Gastroesophageal sphincter (tissue), 4 donors: ENCODE measurements at places on chromosomes 4 and X. TPM values are rescaled to one million over a fixed set of nuclear protein-coding genes. Genes with fewer than 3 reads are reported as not detected.

ASB12 gene
- not detected for total RNA-seq

GRCh38 chr4:35730414-35730813 lies 513.9 kb downstream of the ARAP2 start:
- ATAC-seq, result no peak

- ATAC-seq, result peak; percentile 74
These were observed 7.6 kb upstream of the HSD17B10 start for GRCh38 chrX:53441531-53442321.

- ATAC-seq, result no peak
These were observed 319 bp downstream of the DRP2 start for GRCh38 chrX:101219864-101220346.

GRCh38 chr4:8188085-8188484 lies 11.0 kb upstream of the SH3TC1 start:
- ATAC-seq, result no peak

DNA sequence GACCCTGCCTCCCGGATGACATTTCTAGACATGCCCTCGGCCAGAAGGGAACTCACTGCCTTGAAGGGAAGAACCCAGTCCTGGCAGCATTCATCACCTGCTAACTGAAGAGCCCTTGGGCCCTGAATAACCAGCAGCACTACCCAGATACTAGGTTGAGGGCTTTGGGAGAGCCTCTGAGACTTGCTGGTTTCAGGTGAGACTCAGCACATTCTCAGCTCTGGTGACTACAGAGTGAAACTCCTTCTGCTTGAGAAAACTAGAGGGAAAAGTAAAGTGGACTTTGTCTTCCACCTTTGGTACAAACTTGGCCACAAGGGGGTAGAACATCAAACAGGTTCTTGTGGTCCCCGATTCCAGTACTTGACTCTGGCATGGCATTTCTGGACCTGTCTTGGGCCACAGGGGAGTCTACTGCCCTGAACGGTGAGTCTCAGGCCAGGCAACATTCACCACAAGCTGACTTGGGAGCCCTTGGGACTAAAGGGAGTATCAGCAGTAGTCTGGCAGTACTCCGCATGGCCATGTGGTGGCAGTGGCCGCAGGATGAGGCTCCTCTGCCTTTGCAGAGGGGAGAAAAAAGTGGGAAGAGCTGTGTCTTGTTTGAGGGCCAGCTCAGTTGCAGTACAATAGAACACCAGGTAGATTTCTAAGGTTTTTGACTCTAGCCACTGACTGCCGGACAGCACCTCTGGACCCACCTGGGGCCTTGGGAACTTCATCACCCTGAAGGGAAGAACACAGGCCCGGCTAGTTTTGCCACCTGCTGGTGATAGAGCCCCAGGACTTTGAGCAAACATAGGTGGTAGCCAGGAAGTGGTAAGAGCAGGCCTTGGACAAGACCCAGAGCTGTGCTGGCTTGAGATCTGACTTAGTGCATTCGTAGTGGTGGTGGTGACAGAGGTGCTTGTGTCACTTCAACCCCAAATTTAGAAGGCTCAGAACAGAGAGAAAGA lies 414.8 kb downstream of the OPHN1 start:
- ATAC-seq, result no peak

CXCL6 gene
- 1.1 TPM for total RNA-seq

DNA sequence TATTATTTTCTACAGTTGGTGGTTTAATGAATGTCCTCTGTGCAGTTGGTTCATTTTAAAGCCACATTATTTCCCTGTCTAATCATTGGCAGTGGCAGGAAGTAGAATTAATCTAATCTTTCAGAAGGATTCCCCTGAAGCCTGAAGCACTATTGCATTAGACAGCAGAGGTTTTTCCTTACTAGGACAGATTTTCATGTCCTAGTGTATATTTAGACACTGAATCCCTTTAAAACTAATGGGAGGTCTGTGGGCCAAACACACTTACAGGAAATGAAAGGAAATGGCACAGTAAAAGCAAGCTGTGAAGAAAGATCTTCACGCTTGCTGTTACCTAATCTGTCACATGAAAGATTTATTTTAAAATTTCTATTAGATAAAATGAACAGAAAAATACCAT lies 165.2 kb downstream of the SLC39A8 start:
- ATAC-seq, result no peak
